ENCODE measurements at places on chromosomes 12 and 14.

- DNase-seq = no peak
These were observed 5.5 kb upstream of the RNASE10 start for GRCh38 chr14:20499881-20500280.

DNA sequence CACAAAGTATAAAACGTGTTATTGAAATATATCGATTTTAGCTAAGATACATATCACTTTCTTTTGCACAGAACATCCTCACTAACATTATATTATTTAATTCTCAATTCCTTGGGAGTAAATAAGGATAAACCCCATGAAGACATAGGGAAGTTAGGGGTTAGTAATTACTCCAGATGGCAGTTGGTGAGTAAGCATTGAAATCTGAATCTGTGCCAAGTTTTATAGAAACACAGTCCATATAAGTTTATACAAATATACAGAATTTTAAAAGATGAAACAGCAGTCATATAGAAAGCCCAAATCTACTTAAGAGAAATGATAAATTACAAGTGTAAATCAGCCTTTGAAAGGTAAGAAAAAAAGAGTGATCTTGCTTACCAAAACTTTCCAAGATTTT is 200.4 kb upstream of the SYT10 start:
- no peak for DNase-seq

DNA sequence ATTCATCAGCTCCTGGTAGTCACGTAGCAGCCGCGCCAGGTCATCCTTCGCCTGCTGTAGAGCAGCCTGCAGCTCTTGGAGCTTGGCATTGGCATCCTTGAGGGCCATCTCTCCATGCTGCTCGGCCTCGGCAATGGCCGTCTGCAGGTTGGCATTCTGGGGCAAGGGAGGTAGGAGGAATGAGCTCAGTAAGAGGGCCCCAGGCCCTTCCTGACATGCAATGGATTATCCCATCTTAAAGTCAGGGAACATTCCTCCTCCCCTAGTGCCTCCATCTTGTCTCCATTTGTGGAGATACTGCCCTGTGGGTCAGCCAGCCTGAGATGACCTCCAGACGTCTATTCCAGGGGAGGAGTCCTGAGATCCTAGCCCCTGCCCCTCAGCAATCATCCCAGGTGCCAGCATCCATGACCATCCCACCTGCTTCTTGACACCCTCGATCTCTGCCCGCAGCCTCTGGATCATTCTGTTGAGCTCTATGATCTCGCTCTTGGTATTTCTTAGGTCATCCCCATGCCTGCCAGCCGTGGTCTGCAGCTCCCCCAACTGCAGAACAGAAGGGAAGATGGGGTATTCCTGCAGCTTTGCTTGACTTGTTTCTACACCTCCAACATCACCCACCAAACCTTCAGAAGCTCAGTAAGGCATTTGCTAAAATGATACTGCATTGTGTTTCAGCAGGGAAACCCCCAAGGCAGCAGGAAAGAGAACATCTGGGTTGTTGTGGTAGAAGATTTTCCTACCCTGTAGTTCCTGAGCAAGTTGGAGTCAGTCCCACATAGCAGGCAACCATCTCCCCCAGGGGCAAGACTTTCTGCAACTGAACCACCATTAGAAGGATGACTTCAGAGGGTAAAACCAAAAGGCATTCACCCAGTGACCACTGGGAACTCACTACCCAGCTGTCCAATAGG is 4.4 kb downstream of the KRT3 start:
- DNase-seq = no peak

GRCh38 chr12:39935839-39936238 is 170.0 kb downstream of the SLC2A13 start:
- DNase-seq = no peak

GRCh38 chr14:100428727-100429126 is 105.6 kb downstream of the SLC25A47 start:
- DNase-seq = no peak

GRCh38 chr14:101736071-101736470 is 25.4 kb upstream of the PPP2R5C start:
- DNase-seq = no peak

DNA sequence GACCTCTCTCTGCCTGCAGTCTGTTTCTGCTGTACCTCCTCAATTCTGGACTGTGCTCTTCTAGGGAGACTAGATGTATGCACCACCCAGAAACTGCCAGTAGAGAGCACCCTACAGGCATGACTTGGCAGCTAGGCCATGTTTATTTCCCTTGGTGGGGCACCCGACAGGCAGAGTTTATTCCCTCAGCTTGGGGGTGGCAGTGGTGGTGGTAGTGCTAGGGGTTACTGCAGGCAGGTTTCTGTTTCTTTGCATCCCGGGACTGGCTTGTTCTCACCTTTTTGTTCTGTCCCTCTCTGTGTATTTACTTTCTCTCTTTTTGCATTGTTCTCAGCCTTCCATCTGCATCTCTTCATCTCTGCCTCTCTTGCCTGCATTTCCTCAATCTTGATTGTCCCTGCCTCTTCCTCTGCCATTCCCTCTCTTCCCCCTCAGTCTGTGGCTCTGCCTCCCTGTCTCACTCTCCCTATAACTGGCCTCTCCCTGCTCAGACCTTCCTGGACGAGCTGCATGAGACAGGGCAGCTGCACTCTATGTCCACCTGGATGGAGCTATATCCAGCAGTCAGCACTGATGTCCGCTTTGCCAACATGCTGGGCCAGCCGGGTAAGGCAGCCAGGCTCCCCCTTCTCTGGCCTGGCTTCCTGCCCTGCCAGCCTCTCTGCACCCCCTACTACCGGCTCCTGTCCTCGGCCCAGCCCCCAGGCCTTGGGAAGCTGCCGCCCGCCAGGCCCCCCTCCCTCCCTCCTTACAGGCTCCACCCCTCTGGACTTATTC is 13.8 kb downstream of the PRPF40B start:
- peak; percentile 73 for DNase-seq

GRCh38 chr12:65192963-65193516 is 23.7 kb downstream of the LEMD3 start:
- no peak for DNase-seq

- DNase-seq = no peak
These were observed 28.8 kb upstream of the MANSC4 start for GRCh38 chr12:27808841-27809240.

DNA sequence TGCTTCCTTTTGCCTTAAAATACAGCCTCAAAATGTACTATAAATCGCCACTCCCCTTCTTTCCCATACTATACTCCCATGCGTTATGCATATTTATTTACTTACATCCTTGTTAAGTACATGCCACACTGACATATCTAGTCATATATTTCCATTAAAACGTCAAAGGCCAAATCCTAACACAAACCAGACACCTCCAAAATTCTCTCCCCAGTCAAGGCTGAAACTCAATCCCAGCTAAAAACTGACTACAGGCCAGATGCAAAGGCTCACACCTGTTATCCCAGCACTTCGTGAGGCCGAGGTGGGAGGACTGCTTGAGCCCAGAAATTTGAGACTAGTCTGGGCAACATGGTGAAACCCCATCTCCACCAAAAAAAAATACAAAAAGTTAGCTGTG is 5.7 kb upstream of the CAND1 start:
- DNase-seq = no peak

GRCh38 chr12:32907898-32908476 is 11.4 kb upstream of the PKP2 start:
- DNase-seq = no peak

GRCh38 chr12:56616244-56616643 is 13.9 kb downstream of the BAZ2A start:
- no peak for DNase-seq

All from H54 (cell line).